Memory B cell (primary cell): ENCODE measurements at places on chromosomes 4 and X.

DNA sequence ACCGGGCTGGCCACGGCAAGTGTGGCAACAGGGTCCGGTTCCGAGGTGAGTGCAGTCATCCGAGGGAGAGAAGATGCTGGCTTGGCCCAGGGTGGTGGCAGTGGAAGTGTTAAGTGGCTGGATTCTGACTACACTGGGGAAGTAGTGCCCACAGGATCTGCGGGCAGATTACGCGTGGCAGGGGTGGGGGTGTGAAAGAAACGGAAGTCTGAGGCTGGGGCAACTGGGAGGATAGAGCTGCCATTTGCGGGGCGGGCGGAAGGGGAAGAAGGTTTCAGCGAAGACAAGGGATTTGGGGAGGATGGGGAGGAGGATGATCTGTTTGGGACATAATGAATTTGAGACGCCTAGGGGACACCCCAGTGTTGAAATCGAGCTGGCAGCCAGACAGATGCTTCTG lies 5.3 kb downstream of the RS1 start:
- no peak for DNase-seq
- peaks cover 3% of the 10 kb centered on the region for H3K27me3 ChIP-seq
- H3K4me3 ChIP-seq = no peak overlapping the region
- H3K27ac ChIP-seq = no peak overlapping the region
- peaks cover 8% of the 10 kb centered on the region for H3K4me1 ChIP-seq

DNA sequence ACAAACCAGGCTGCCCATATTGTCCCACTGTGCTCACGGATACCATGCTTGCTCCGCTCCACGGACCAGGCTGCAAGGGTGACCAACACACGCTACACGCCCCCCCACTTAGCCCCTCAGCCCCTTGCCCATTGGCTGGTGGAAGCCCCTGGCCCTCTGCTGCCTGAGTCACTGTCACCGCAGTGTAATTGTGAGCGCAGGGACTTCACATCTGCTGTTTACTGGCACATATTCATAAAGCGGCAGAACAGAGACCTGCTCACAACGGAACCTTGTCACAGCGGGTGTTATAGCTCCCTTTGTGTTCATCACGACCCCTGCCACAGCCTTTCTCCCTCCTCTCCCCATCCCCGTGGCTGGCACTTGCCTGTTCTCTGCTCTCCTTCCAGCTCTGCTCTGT lies 83.7 kb downstream of the PSAPL1 start:
- no peak overlapping the region for H3K27ac ChIP-seq
- no peak for DNase-seq
- H3K27me3 ChIP-seq = peaks cover 5% of the 10 kb centered on the region

GRCh38 chr4:187814737-187815465 lies 180.7 kb upstream of the ZFP42 start:
- no peaks in the 10 kb centered on the region for H3K27me3 ChIP-seq
- no peaks in the 10 kb centered on the region for H3K4me1 ChIP-seq
- peak overlapping the region; percentile 19 for H3K4me3 ChIP-seq
- no peaks in the 10 kb centered on the region for H3K36me3 ChIP-seq
- H3K27ac ChIP-seq = no peak overlapping the region
- DNase-seq = no peak

DNA sequence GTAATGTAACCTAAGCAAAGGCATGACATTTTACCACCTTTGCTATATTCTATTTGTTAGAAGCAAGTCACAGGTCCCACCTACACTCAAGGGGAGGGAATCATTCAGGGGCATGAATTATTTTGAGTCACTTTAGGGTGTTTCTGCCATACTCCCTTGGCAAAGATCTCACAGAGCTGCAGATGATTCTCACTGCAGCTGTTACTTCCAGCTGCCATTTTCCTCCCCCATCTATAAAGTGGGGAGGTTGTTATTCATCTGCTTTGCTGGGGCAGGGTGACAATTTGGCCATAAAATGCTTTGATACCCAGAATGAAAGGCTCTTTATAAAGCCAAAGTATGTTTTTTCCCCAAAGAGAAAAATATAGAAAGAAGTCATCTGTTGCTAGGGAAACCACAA lies 136.5 kb upstream of the SMIM31 start:
- H3K4me3 ChIP-seq = no peak overlapping the region
- H3K36me3 ChIP-seq = no peaks in the 10 kb centered on the region
- H3K27ac ChIP-seq = no peak overlapping the region
- H3K4me1 ChIP-seq = no peaks in the 10 kb centered on the region

DNA sequence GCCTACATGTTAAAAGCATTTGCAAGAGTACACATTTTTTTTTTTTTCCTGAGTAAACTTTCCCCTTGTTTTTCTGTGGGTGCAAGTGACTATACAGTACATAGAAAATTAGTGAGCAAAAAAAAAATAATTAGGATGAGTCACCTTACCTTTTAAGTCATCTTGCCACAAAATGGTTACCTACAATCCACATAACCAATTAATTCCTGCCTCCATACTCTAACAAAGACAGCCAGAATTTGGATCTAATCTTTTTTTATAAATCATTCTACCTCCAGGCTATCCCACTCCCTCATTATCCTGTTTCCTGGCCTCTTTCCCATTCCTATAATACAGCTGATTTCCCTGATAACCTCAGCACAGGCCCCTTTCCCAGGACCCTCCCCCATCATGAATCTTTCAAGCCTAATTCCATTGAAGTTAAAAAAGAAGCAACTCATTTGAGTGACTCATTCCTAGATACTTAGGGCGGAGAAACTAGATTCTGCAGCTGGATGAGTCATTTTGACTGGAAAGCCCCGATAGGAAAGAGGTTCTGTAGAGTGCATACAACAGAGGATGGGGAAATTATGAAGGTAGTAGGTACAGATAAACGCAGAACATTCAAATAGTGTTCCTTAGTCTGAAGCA lies 128.2 kb downstream of the C4orf51 start:
- H3K27me3 ChIP-seq = no peaks in the 10 kb centered on the region
- no peak for DNase-seq
- H3K4me3 ChIP-seq = no peak overlapping the region
- peaks cover 2% of the 10 kb centered on the region for H3K4me1 ChIP-seq
- peaks cover 27% of the 10 kb centered on the region for H3K36me3 ChIP-seq
- peak overlapping the region; percentile 8 for H3K27ac ChIP-seq

GRCh38 chr4:119103263-119103662 lies 32.4 kb upstream of the MYOZ2 start:
- no peaks in the 10 kb centered on the region for H3K27me3 ChIP-seq
- no peak overlapping the region for H3K4me3 ChIP-seq
- H3K27ac ChIP-seq = no peak overlapping the region
- H3K4me1 ChIP-seq = no peaks in the 10 kb centered on the region
- no peak for DNase-seq
